BJ (cell line): ENCODE measurements at places on chromosomes 1 and 21. TPM values are rescaled to one million over a fixed set of nuclear protein-coding genes. Genes with fewer than 3 reads are reported as not detected.

- no peak for DNase-seq
Measured at GRCh38 chr1:197339106-197340060, 71.3 kb downstream of the CRB1 start.

- peak; percentile 77 for DNase-seq
Measured at GRCh38 chr1:26278303-26278702, 1.6 kb upstream of the SH3BGRL3 start.

DNA sequence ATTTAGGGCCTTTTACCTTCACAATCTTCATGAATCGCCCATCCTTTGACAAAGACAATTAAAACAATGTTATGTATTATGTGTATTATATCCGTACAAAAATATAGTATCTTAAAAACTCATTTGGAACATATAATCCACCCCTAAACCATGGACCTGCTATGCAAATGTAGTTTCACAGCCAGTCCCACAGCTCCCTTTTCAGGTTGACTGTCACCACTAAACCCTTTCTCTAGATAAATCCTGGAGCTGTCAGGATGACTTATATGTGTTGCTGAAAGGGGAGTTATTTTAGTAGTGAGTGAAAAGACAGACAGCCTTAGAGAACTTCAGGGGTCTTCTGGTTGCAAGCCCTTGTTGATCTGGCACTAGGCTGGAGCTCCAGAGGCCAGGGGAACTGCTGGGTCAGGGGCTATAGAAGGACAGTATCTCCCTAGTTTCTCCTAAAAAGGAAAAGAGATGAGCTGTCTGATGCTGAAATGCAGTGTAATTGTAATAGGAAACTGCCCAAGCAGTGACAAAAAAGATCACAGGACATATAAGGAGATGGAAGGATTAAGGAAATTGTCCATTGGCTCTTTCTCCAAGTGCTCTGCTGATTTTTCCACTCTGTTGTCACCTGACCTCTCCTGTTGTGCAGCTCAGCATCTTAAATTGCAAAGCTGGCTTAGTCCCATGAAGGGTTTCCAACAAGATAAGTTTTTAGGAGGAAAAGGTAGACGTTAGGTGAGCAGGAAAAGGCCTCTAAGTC lies 127.7 kb downstream of the S1PR1 start:
- no peak for DNase-seq

Gene IFNAR2
- 10.3 and 22.2 TPM in 2 replicates for polyA plus RNA-seq

Gene BGLAP
- 0.26 and 0.50 TPM in 2 replicates for polyA plus RNA-seq

DNA sequence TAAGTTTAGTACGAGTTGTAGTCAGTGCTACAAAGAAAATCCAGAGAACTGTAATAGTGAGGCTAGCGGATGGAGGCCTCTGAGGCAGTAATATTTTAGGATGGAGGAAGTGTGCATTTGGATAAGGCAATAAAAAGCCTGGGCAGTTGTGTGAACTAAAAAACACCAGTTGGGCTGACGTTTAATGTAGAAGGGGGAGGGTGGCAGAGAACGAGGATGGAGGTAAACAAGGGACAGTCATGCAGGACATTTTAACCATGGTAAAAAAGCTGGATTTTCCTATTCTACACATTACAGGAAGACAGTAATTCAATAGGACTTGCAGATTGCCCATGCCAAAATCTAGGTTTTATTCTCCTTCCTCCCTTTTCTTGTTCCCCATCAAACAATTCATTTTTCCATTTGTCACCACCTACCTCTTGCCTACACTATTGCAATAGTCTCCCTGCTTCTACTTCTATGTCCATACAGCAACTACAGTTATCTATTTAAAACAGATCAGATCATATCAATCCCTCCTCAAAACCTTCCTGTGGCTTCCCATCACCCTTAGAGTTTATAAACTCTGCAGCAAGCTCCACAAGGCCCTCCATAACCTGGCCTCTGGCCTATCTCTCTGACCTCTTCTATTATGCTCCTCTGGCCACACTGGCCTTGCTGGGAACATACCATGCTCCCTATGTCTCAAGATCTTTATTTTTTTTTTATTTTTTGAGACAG lies 27.7 kb downstream of the ERO1B start:
- no peak for DNase-seq

DNA sequence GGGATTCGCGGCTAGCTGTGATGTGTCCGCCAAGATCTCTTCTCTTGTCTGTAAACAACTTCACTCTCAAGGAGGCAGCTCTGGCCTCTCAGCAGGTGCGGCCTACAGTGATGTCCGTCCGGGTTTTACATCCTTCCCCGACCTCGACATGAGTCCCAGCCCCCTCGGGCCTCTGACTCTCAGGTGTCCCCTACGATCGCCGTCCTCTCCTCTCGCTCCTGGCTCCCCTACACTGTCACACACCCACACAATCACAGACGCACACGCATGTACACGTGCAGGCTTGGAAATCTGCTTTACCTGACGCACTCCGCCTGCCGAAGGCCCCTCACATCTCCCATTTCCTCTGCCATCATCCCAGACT lies 797 bp upstream of the RSPH1 start:
- no peak for DNase-seq

DNA sequence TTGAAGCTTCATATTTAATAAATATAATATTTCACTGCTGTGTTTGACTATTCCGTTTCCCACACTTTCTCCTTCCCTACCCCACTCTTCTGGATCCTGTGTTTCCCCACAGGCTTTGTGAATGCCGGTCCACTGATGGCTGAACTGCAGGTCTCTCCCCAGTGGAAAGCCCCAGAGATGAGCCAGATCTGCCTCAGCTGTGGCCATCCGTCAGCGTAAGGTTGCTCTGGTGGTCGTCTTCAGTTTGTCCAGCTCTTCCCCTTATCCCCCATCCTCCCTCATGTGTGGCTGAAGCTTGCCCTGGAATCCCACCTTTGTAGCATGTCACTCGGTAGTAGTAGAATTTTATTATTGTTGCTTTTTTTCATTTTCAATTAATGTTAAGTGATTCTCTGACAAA lies 11.4 kb downstream of the SMAP2 start:
- no peak for DNase-seq

DNA sequence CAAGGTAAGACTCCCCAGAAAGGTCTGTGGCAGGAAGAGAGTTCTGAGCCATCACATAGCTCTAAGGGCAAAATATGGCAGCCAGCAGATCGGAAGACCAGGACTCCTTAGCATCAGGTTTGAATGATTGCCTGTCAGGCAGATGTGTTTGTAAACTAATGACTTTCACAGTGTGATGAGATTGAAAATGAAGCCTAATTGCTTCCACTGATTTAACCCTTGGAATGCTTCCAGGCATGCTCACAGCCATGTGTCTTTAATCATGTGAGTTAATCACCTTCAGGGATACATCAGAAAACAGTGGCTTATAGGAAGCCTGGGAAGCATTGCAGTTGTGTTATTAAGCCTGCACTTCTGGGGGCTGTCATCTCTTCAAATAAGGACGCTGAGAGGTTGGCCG lies 82.8 kb downstream of the LRRC53 start:
- no peak for DNase-seq

- no peak for DNase-seq
Measured at GRCh38 chr1:247366926-247367645, 35.4 kb upstream of the ZNF496 start.

Gene SIM2
- not detected in 2 replicates for polyA plus RNA-seq
